ENCODE measurements at places on chromosomes 6 and 20. TPM values are rescaled to one million over a fixed set of nuclear protein-coding genes. Genes with fewer than 3 reads are reported as not detected.

The OPN5 gene
- not detected for total RNA-seq

The FGD2 gene
- total RNA-seq, result not detected

The CPNE5 gene
- 0.63 TPM for total RNA-seq

The RBM24 gene
- 5.1 TPM for total RNA-seq

The MYMX gene
- total RNA-seq, result not detected

The LAMA4 gene
- not detected for total RNA-seq

The KIF6 gene
- total RNA-seq, result not detected

The SMLR1 gene
- total RNA-seq, result not detected

- DNase-seq, result no peak
Measured at GRCh38 chr6:11235062-11235461, 2.6 kb upstream of the NEDD9 start.

DNA sequence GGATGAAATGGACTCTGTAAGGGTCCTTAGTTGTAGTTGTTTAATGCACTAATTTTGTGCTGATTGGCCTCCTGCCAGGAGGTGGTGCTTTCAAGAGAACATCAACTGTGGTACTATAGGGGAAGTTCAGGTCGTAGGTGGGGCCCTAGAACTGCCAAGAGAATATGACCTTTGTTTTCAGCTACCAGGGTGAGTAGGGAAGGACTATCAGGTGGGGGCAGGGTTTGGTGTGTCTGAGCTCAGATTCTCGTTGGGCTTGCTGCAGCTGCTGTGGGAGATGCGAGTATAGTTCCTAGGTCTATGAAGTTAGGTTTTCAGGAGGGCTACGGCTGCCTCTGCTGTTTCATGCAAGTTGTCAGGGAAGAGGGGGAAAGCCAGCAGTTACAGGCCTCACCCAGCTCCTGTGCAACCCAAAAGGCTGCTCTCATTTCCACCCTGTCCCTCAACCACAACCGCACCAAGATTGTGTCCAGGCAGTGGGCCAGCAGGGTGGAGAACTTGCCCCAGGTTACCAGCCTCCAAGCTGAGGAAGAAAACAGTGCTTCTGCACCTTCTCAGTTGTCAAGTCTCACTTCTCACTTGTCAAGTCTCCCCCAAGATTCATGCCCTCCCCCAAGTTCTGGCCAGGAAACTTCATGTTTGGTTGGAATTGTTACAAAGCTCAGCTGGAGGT lies 626.5 kb upstream of the MAP3K7 start:
- no peak for DNase-seq

DNA sequence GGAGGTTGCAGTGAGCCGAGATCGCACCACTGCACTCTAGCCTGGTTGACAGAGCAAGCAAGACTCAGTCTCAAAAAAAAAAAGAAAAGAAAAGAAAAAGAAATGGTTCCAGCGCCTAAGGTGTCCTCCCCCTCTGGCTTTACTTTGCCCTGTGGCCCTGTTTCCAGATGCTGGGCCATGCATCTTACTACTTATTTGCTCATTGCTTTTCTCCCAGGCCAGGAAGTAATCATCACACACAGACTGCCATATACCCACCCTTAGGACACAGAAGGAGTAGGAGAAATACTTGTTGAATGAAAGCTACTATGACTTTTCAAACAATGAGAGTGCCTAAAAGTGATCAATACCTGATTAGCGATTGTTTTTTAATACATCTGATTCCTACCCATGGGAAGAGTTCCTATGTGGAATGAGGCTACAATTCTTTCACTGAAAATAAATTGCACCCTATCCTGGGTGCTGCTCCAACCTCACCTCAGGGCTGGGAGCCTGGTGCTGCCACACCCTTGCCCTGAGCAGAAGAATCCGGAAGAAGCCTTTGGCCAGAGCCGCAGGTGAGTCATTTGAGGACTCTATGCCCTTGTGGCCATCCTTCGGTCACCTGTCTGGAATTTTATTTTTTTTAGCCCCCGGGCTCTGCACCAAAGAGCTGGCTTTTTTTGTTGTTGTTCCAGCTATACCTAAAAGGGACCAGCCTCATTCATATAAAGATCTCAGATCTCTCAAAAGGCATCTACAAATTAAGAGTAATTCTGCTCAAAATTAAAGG lies 22.7 kb upstream of the TFAP2C start:
- no peak for DNase-seq

GRCh38 chr6:20159781-20160540 lies 52.3 kb downstream of the MBOAT1 start:
- DNase-seq, result no peak

DNA sequence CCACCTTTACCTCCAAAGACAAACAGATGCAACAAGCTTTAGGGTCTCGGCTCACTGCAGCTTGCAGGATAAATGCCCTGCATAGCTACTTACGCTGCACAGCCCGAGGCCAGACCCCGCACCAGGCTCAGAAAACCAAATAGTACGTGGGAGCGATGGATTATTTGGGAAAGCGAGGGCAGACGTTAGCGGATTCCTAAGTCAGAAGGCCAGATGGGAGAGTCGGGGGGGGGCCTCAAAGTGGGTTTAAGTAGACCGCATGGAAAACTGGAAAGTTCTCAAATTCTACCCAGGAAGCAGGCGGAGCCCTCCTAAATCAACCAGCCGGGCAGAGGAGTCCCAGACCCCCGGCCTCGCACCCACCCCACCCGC lies 382 bp downstream of the SFT2D1 start:
- no peak for DNase-seq

GRCh38 chr20:35181731-35182130 lies 9.9 kb downstream of the PROCR start:
- DNase-seq, result no peak

DNA sequence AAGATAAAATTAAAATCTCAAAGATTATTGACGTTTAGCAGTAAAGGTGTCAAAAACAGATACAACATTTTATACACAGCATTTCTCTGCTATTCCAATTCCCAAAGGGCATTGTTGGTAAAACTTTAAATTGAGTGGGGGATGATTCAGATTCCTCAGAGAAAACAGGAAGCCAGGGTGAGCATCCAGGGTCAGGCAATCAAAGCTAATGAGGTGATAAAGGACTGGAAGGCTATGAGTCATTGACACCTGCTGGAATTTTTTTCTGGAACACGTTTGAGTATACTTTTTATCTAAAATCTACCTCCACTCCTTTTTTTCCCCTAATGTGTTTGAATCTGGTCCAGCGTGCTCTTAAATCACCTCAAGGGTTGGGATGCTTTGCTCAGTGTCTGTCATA lies 52.2 kb downstream of the FKBP1C start:
- DNase-seq, result no peak

DNA sequence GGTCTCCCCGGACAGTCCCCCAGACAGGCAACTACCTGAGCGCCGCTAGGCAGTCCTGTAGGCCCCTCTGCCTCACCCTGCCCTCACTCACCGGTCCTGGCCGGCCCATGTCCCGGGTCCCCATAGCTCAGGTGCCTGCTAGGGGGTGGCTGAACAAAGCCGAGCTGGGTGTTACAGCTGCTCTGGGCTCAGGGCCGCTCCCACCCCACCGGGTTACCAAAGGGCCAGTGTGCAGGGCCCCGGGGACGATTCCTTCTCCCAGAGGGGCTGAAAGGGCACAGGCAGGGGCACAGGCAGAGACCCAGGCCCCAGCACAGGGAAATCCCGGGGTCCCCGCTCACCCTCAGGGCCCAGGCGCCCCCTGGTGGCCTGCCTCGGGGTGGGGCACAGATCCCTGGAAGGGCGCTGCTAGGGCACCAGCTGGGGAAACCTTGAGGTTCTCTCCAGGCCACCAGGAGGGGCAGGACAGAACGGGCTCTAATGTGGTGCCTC lies 118.4 kb downstream of the GRM4 start:
- peak; percentile 20 for DNase-seq

- DNase-seq, result no peak
Measured at GRCh38 chr6:20172842-20173456, 39.3 kb downstream of the MBOAT1 start.

GRCh38 chr6:141764388-141764787 lies 368.3 kb upstream of the GJE1 start:
- DNase-seq, result no peak

DNA sequence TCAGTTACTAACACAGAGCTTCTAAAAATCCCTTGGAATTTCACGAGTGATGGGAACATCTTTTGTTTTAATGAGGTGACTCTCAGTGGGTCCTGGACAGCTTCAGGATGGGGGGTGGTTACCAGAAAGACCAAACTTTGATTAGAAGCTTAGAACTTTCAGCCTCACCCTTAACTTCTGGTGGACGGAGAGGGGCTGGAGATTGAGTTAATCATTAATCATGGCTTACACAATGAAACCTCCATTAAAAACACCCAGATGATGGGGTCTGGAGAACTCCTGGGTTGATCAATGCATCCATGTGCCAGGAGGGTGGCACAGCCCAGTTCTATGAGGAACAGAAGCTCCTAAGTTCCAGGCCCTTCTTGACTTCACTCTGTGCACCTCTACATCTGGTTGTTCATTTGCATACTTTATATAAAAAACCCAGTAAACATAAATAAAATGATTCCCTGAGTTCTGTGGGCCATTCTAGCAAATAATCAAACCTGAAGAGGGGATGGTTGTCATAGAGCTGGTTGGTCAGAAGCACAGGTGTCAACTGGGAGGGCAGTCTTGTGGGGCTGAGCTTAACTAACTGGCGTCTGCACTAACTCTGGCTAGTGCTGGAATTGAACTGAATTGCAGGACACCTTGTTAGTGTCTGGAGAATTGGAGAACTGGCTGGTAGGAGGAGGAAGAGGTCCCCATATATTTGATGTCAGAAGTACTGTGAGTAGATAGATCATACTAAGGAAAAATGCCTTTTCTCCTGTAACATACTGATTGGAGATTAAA lies 10.3 kb downstream of the RMND1 start:
- no peak for DNase-seq

DNA sequence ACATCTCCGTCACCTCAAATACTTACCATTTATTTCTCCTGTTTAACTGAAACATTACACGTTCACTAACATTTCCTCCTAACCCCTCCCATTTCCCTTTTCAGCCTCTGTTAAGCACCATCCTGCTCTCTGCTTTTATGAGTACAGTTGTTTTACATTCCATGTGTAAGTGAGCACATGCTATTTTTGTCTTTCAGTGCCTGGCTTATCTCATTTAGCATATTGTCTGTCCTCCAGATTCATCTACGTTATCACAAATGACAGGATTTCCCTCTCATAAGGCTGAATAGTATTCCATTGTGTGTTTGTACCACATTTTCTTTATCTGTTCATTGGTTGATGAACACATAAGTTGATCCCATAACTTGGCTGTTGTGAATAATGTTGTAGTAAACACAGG lies 22.7 kb downstream of the TAF11 start:
- no peak for DNase-seq

GRCh38 chr20:49426873-49427272 lies 55.6 kb downstream of the KCNB1 start:
- DNase-seq, result no peak

- no peak for DNase-seq
Measured at GRCh38 chr6:124887872-124888580, 74.2 kb upstream of the RNF217 start.

DNA sequence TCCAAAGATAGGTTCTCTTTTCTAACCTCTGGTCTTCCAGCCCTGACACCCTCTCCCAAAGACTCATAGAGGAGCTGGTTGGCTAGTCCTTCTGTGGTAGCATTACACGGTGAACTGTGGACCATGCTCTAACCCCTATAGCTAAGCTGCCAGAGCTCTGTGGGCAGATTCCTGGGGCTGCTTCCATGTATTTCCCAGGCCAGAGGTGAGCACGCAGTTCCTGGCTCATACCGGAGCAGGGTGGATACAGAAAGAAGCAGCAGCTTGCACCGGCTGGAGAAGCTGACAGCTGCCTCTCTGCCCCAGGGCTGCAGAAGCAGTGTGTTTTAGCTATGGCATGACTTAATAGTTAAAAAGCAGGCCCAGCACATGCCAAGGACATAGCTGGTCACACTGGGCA lies 84.1 kb upstream of the FOXP4 start:
- DNase-seq, result no peak

- no peak for DNase-seq
Measured at GRCh38 chr20:20079102-20079784, 26.9 kb downstream of the CFAP61 start.

GRCh38 chr6:149122850-149123821 lies 194.4 kb upstream of the TAB2 start:
- DNase-seq, result no peak

DNA sequence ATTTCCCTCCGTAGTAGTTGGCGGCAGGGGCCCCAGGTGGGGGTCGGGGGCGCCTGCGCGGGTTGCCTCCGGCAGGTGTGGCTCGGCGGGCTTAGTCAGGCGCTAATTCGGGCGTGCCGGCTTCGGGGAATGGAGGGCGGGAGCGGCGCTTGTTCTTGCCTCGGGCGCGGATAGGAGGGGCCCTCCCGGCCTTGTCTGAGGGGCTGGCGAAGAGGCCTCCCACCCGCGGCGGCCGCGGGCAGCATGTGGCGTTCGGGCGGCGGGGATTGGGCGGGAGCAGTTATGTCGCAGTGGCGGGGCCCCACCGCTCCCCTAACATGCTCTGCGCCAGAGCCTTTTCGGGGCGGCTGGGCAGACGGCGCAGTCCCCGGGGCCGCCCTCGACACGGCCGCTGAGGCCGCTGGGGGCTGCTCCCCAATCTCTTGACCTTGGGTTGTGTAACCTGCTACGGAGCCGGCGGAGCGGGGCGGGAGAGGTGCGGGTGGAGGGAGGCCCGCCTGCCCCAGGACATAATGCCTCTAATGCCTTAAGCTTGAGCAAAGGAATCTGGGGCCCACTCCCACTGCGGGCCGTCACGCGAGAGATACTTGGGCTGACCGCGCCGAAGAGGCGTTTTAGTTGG lies 1.1 kb downstream of the AMD1 start:
- no peak for DNase-seq

DNA sequence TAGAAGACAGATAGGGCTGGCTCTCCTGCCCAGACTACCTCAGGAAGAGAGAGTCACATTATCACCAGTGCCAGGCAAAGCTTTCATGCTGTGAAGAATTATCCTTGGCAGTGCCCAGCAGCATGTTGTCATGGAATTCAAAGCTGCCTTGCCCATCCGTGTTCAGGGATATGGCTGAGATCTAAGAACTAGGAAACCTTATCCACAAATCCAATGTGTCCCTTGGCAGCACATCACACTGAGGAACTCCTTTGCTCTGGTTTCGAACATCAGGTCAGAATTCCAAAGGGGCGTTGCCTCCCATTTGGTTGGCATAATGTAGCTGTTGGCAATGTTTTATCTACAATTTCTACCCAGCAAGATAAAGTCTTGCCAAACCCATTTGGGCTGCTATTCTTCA lies 52.7 kb downstream of the ADGRF1 start:
- peak; percentile 19 for DNase-seq

GRCh38 chr6:122423734-122424133 lies 24.3 kb downstream of the HSF2 start:
- no peak for DNase-seq

GRCh38 chr6:110547266-110547964 lies 71.0 kb upstream of the SLC22A16 start:
- DNase-seq, result no peak

DNA sequence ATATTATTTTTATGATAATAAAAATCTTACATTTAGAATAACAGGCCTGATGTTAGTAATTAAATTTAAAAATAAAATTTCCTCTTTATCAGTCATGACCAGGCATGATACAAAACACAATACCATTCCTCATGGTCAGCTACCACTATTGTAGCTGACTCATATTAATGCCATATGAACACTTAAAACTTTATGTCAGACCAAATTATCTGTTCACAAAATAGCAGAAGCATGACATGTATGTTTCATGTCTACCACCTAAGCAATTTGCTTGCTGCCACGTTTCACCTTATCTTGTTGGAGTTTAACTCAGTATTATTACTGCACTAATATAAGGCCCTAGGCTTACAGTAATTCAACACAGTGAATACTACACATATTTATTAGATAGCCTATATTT lies 65.7 kb downstream of the HTR1B start:
- DNase-seq, result no peak

Data from NCI-H460 (cell line).